ENCODE measurements at places on chromosomes 2 and 18. TPM values are rescaled to one million over a fixed set of nuclear protein-coding genes. Genes with fewer than 3 reads are reported as not detected.

DNA sequence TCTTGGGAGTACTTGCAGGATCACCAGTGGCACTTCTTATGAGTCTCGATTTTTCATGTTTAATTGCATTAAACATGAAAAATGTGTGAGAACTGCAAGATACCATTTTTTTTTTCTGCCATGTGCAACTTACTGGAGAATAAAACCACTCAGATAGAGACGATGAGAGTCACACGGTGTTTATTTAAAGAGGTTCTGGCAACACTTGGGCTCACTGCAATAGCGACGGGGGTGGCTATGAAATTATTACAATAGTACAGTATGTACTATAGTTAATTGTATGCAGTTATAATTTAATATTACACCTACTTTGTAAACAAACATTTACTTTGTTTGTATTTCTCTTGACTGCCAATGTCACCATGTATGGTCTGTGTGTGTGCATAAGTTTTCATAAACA lies 479.8 kb downstream of the NUP35 start:
- no peak for DNase-seq

DNA sequence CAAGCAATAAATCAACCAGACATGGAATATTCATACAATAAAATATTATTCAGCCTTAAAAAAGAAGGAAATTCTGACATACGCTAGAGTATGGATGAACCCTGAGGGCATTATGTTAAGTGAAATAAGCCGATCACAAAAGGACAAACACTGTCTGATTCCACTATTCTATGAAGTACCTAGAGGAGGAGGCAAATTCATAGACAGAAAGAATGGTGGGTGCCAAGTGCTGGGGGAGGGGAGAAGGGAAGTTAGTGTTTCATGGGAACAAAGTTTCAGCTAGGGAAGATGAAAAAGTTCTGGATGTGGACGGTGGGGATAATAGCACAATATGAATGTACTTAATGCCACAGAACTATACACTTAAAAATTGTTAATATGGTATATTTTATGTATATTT lies 19.8 kb downstream of the SMAD7 start:
- DNase-seq: no peak

- DNase-seq: no peak
These were observed 23.4 kb downstream of the XRCC5 start for GRCh38 chr2:216132585-216132984.

GRCh38 chr2:131055169-131056065 lies 37.8 kb downstream of the FAM168B start:
- DNase-seq: no peak

GRCh38 chr2:138221358-138221757 lies 257.1 kb downstream of the HNMT start:
- no peak for DNase-seq

GRCh38 chr2:40160751-40161218 lies 291.1 kb downstream of the SLC8A1 start:
- peak; percentile 34 for DNase-seq

- DNase-seq: no peak
These were observed 129.1 kb upstream of the DOCK10 start for GRCh38 chr2:225171350-225171749.

DNA sequence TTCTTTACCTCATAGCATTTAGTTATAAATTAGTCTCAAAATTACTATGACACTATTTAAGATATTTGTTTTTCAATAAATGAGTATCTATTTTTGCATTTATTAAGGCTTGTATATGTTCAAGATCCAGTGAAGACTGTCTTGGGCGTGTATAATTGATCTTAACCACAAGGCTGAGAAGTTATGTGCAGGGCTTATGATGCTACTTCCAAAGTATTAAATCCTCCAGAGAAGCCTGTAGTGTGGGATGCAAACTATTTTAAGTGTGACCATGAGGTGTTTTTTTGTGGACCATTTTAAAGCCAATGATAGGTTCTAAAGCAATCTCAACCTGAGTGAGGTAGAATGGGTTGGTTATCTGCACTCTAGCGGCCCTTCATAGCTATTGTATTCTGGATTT lies 219.9 kb downstream of the ZNF407 start:
- DNase-seq: no peak

GRCh38 chr18:24516261-24516660 lies 55.8 kb downstream of the HRH4 start:
- DNase-seq: no peak

DNA sequence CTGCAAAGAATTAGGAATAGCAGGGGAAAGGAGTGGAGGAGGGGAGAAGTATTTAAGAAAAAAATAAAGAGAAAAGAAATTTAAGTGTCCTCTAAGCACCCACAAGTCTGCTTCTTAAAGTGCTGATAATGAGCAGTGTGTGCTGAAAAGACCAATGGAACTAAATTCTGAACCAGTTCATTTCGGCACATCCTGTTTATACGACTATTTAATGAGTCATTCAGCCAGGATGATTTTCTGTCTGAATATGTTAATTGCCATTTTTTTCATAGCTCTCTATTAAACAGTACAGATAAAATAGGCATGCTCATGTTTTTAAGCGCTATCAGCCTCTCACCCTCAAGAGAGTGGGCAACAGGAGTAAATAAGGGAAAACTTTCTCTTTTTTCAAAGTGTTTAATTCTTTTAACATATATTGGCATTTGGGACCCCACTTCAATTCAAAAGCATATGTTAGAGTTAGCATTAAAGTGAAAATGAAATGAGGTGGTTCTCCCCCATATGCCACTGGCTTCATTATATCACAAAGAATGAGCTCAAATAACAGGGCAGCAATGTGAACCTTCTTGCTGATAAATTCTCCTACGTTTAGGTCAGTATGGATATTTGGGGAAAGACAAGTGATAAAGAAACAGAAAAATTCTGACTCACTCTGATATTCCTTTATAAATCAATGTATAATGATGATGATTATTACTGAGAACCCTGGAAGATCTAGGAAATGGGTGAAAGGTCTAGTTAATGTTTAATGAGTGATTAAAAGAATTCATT lies 87.5 kb downstream of the TCF4 start:
- DNase-seq: no peak

POTEE gene
- total RNA-seq: 0.16 TPM

SYT4 gene
- total RNA-seq: 0.24 TPM

DNA sequence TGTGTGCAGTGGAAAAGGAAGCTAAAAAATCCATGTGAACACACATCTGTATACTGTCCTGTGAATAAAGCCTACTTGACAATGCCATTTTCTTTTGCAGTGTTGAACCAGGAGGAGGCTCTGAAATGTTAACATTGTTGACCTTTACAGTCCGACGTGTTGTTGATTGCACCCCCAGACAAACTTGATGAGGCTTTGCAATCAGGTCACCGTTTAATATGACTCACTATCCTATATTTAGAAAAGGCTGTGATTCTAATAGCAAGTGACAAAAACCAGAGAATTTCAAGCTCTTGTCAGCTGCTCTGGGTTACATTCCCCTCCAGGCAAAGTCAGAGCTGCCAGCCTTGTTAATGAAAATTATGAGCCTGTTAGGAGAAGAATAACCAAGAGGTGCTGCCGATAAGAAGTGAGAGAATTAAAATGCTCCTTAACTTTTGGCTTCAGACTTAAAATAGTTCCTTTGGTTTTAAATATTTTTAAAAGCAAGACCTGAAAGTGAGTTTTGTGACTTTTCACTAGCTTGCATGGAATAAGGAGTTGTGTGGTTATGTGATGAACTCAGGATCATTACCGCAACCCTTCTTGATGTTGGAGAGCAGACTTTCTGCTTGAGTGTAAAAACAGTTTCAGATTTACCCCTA lies 162.1 kb downstream of the QPCT start:
- no peak for DNase-seq

GRCh38 chr2:177051278-177051677 lies 161.3 kb upstream of the HNRNPA3 start:
- no peak for DNase-seq

- no peak for DNase-seq
These were observed 23.3 kb upstream of the UBE2F start for GRCh38 chr2:237943395-237944094.

DNA sequence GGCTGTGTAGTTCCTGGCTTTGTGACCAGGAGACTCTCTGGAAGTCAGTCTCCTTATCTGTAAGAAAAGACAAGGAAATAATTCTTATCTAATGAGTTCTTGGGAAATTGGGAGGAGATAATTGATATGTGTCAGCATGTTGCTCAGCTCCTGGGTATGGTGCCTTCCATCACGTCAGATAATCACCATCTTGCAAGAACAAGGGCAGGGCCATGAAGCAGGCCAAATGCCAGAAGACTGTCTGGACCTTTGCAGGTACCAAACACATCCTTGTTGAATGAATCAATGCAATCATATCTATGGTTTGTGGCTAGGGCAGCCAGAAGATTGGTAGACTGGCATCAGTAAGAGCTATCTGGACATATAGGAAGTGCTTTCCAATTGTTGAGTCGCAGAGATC lies 473.5 kb downstream of the TNS1 start:
- no peak for DNase-seq

DNA sequence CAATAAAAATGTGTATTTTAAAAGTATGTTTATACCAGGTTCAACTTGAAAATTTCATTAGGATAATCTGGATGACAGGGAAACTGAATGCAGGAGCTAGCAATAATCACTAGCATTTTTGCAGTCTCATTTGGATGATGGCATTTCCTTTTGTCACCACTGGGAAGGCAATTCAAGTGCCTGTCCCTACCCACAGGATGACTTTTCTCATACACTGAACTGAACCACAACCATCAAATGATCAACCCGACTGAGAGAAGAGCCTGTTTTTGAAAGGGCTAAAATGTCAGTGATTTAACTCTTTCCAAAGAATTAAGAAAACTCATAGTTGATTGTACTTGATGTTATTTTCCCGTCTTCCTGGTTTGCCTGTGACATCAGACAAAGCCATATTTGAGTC lies 115.0 kb downstream of the FAM124B start:
- DNase-seq: no peak

DNA sequence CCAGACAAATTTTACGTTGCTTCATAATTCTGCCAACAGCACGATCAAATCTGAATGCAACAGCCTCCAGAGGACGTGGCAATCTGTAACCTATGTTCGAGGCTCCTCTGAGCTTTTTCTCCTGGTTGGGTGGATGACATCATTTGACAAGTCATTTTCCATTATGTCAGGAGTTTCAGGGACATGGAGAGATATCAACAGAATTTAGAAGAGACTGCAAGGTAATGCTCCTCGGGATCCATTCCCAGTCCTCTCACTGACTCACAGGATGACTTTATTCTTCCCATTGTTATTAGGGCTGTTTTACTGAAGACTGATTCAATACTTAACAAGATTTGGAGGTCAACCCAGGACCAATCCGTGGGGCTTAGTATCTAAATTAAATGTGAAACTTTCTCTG lies 72.5 kb upstream of the RNF152 start:
- DNase-seq: no peak

DNA sequence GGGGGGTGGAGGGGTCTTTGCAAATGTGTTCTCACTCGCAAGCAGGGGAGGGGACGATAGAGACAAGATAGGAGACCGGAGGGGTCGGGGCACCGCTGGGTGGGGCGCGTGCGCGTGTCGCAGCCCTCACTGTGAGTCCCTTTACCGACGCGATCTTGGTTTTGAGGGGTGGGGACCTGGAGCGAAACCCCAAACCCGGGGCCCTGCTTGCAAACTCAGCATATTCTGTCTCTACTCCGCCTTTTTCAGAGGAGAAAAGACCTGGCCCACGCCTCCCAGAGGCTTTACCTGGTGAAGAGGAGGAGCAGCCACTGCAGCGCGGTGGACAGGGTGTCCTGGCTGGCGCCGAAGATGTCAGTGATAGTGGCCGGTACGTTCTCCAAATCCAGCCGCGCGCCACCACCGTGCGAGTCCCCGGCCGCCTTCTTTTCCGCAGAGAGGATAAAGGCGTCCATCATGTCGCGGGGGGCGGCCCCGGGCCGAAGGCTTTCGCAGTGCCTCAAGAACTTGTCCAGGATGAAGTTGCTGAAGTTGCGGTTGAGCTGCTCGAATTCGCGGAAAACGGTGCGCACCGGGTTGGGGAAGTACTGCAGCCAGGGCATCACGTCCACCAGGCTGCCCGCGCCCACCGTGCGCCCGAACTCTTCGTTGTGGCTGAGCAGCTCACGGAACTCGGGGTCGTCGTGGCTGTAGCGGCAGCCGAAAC lies 1.7 kb downstream of the CYP1B1 start:
- no peak for DNase-seq

BBS5 gene
- total RNA-seq: 8.0 TPM

MARCHF7 gene
- 64.1 TPM for total RNA-seq

DNA sequence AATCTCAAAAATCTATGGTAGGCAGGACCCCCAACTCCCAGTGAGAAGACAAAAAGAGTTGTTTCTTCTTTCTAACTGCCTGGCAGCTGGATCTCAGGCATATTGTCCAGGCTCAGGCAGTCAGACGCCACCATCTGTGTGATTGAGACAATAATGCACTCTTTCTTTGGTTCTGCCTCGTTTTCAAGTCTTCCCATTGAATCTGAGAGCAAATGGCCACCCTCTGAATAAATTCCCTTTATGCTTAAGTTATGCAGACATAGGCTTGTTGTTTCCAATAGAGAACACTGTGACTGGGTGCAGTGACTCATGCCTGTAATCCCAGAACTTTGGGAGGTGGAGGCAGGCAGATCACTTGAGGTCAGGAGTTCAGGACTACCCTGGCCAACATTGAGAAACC lies 15.3 kb upstream of the CD207 start:
- DNase-seq: no peak

GRCh38 chr2:21020668-21021288 lies 23.1 kb downstream of the APOB start:
- no peak for DNase-seq

DNA sequence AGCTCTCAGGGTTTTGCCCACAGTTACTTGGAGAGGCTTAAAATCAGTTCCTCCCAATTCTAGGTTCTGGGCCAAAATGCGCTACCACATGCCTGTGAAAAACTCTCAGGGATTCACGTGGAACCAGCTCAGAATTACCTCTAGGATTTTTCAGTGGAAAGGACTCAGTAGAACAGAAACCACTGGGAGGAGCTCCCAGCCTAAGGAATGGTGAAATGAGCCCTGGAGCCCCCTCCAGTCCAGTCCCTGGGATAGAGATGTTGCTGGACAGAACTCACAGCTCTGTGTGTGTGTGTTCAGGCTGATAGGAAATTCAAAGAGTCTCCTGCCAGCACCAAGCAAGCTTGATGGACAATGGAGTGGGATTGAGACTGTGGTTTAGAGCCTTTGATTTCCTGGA lies 21.1 kb upstream of the SLC9A4 start:
- DNase-seq: no peak
